ENCODE measurements at places on chromosomes 11 and 22.

DNA sequence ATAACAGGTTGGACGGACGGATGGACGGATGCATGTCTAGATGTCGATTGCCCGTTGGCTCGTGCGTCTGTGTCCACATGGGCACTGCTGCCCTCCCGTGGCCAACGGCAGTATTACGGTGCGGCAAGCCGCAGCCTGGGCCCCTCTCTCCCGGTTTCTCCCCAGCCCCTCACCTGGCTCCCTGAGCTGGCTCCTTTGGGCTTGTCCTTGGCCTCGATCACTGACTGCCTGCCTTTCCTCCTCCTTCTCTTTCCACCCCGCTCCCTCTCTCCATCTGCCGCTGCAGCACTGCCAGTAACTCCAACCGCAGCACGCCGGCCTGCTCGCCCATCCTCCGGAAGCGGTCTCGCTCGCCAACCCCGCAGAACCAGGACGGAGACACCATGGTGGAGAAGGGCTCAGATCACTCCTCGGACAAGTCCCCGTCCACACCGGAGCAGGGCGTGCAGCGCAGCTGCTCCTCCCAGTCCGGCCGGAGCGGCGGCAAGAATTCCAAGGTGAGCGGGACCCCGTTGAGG is 77.3 kb downstream of the SCN3B start:
- no peak for DNase-seq

DNA sequence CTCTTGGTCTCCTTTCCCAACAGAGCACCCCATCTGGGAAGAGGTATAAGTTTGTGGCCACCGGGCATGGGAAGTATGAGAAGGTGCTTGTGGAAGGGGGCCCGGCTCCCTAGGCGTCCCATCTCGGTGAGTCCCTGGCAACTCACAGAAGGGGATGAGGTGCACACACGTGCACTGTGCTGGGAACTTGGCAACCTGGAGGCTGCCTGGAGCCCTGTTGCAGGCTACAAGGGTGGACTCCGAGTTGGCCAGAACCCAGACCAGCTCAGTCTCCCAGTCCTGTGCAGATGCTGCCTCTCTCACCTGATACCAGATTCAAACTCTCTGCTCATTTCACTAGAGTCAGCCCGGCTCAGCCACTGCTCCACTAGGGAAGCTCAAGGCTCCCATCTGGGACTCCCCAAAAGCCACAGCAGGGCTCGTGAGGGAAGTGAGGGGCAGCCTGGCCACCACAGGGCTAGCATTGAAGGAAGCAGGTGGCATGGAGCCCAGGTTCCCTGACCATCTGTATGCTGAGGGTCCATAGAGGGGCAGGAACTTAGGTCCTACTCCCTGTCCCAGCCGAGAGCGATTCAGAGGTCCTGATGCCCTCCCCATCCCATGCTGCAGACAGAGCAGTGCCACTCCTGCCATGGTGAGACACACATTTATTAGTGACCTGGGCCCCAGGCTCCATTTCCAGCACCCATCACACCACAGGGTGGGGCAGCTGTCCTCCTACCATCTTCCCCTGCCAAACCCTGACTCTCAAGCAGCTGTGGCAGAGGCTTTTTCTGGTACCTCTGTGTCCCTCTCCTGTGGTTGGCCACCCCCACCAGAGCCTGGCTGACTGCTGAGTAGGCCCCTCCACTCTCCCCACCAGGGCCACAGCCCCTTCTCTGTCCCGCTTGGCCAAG is 4.0 kb downstream of the PRR33 start:
- no peak for DNase-seq

DNA sequence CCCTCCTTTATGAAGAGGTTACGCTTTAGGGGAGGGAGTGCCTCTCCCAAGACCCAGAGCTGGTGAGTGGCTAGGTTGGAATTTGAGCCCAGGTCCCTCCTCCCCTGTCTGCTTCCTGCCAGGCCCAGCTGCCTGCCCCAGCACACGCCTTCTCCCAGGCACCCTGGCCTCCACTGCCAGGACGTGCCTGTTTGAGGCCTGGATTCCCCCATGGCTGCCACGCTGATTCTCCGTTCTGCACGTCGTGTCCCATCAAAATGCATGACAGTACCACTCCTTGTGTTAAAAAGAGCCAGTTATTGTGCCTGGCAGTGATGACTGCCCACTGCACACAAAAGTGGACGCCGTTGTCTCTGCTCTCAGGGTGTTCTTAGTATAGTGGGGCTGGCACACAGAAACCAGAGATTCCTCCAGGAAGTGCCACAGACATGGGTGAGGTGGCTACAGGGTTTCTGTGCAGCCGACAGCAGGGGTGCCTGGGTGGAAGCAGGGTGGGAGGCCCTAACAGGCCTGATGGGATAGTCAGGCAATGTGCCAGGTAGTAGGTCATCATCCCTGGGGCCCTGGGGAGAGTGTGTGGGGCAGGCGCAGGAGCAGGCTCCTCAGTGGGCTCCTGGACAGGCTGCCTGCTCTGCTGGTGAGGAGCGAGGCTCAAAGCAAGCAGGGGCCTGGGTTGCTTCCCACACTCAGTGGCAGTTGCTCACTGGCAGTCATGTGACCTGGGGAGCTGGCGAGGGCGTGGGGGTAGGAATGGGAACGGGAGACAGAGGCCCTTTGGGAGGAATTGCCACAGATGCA is 24.2 kb downstream of the MED15 start:
- DNase-seq = no peak

- DNase-seq = no peak
Observed at GRCh38 chr22:29377979-29378378, 10.4 kb downstream of the AP1B1 start.

DNA sequence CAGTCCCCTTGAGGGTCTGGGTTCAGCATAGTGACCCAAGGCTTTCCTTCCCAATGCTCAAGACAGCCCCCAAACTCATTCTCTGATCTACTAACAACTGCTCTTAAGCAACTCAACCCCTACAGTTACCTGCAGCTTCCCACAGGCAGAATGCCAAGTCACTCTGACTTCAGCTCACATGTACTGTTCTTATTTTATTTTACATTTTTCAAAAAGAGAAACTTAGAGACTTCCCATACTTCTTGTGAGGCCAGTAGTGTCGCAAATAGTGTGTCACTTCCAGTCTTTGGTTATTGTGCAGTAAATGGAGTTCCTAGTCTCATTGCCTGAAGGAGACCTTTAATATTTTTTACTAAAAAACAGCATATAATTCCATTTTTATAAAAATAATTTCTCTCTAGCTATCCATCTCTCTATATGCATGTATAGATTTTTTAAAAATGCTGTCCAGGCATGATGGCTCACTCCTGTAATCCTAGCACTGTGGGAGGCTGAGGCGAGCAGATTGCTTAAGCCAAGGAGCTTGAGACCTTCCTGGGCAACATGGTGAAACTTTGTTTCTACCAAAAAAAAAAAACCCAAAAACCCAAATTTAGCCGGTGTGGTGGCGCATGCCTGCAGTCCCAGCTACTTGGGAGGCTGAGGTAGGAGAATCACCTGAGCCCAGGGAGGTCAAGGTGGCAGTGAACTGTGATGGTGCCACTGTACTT is 41.8 kb downstream of the ENTHD1 start:
- no peak for DNase-seq

DNA sequence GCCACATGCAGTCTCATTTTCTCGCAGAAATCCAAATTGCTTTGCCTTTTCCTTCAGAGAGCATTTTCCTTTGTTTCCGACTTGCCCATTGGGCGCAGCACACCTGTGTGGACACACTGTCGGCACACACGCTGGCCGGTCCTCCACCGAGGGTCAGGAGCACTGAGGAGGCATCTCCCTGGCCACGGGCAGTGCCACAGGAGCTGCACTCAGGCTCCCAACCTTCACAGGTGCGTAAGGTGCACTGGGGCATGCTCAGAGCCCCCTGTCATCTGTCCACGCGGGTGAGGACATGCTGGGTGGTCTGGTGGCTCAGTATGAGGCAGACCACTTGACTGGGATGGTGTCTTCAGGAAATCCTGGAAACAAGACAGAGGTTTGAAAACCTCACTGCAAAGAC is 779.1 kb downstream of the BRD1 start:
- no peak for DNase-seq

DNA sequence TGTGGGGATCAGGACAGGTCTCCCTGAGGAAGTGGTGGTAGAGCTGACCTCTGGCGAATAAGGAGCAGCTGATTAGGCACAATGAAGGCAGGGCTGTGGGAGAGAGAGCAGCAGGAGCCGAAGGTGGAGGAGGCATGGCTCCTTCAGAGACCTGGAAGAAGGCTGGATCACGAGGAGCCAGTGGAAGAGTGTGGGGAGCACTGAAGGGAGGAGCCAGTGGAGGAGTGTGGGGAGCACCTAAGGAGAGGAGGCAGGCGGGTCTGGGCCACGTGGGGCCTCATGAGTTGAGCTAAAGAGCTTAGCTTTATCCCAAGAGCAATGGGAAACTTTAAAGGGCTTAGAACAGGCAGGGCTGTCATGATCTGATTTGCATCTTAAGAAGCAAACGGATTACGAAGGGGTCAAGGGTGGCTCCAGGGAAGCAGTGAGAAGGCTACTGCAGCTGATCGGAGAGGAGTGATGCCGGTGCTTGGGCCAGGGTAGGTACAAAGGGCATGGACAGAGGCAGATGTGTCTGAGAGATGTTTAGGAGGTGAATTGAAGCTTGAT is 44.9 kb upstream of the EIF3D start:
- no peak for DNase-seq

- DNase-seq = no peak
Observed at GRCh38 chr11:45313171-45313865, 27.2 kb upstream of the SYT13 start.

DNA sequence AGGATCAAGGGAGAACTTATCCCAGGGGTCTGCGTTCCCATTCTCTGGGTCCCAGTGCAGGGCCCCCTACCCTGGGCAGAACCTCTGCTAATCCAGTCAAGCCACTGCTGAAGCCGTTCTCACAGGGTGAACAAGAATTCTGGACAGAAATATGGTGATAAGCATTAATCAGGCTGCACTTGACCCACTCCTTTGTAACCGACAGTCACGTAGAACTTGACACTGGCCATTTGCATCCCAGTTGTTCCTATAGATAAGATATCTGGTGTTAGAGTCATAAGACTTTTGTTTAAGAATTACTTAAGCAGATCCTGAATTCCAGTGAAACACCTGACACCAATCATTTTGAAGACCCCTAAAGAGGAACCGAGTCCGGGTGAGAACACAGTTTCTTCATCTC is 107.5 kb upstream of the THY1 start:
- no peak for DNase-seq

DNA sequence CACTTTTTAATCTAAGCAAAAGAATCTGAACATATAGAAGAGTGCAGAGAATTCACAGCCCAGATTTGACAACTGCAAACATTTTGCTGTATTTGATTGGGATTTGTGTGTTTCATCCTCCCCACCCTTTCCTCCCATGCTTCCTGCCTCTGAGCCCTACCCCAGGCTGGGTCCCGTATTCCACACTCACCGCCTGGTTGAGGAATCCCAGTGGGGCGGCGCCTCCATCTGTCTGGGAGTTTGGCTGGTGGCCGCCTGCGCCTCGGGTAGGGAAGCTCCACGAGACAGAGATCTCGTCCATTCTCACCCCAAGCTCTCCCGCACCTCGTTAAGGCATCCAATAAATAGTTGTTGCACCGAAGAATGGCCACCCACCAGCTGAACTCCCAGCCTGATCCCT is 105.9 kb upstream of the SLC22A12 start:
- no peak for DNase-seq

DNA sequence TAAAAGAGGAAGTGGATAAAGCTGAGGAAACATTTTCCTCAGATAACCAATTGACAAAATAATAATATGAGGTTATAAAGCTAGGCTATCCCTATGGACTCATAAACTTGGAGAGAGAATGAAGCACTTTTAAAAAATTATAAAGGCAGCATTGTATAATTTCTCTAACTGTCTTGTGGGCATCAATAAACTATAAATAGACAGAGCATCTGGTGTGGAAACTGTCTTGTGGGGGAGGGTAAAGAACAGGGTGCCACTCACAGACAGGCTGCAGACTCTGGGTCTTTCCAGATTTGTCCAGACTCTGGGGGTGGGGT is 333.5 kb downstream of the BUD13 start:
- DNase-seq = no peak

- DNase-seq = no peak
Observed at GRCh38 chr11:94897330-94897768, 76.0 kb downstream of the CWC15 start.

DNA sequence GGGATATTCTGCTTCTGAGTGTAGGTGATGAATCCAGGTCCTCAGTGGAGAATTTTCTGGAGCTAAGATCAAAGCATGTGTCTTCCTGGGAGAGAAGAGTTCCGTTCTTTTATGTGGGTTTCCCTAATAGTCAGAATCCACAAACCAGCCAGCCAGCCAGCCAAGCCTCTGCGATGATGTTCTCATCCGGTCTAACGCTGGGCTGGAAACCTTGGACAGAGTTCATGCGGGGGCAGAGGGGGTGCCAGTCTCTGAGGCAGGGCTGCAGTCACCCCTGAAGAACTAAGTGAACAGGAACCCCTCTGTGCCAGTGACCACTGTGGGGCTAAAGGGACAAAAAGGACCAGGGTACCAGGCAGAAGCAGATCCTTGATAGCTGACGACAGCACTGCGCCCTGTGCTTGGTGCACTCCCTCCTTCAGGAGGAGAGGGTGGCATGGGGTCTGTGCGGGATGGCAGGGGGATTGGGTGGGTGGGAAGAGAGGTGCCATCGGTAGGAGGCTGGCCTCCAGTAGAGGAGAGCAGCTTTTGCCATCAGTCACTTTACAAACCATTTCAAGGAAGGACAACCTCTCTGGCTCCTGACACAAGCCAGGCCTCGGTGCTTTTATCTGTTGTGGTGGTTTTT is 27.1 kb downstream of the ADAMTS15 start:
- DNase-seq = no peak

DNA sequence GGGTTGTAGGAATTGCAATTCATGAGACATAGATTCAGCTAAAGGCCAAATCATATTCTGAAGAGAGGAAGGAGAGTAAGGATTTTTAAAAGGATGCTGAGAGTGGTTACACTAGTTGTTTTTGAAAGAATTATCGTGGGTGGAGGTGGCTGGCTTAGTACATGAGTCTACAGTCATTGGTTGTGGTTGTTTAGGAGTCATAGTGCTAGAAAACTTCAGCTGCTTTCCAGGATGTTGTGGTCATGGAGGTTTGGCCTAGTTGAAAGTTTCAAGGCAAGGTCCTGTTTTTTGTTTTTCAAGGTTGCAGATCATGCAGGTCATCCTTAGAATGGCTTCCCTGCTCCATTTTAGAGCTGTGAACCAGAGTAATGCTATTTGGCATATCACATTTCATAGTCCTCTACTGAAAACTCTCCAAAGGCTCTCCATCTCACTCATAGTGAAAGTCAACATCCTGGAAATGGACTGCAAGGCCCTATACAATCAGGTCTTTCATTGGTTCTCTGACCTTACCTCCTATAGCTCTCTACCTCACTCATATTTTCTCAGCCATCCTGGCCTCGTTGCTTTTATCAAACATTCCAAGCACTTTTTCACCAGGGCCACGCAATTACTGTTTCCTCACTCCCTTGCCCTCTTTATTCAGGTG is 26.1 kb upstream of the ZBTB44 start:
- no peak for DNase-seq

Data from esophagus squamous epithelium (tissue), 5 donors.